ENCODE measurements at places on chromosomes 5 and 9.

GRCh38 chr9:76692458-76693129 lies 71.6 kb upstream of the PCA3 start:
- no peak for DNase-seq

- no peak for DNase-seq
These were observed 64.4 kb downstream of the UGCG start for GRCh38 chr9:111961009-111961408.

GRCh38 chr9:125632321-125633115 lies 74.5 kb downstream of the MAPKAP1 start:
- peak; percentile 62 for DNase-seq

DNA sequence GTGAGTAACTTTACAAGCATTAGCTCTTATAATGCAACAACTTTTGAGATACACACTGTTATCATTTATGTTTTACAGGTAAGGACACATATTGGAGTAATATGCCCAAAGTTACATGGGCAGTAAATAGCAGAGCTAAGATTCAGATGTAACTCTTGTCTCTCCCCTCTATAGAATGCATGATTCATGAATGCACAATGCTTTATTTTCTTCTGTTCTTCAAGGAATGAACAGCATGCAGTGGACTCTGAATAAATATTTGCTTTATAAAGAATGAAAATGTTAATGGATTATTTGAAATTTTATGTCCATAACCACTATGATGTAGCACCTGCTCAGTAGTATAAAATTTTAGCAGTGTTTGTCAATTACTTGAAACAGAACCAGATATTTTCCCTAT lies 629.5 kb downstream of the KCTD16 start:
- DNase-seq, result no peak

GRCh38 chr5:38707352-38708210 lies 138.2 kb upstream of the OSMR start:
- no peak for DNase-seq

DNA sequence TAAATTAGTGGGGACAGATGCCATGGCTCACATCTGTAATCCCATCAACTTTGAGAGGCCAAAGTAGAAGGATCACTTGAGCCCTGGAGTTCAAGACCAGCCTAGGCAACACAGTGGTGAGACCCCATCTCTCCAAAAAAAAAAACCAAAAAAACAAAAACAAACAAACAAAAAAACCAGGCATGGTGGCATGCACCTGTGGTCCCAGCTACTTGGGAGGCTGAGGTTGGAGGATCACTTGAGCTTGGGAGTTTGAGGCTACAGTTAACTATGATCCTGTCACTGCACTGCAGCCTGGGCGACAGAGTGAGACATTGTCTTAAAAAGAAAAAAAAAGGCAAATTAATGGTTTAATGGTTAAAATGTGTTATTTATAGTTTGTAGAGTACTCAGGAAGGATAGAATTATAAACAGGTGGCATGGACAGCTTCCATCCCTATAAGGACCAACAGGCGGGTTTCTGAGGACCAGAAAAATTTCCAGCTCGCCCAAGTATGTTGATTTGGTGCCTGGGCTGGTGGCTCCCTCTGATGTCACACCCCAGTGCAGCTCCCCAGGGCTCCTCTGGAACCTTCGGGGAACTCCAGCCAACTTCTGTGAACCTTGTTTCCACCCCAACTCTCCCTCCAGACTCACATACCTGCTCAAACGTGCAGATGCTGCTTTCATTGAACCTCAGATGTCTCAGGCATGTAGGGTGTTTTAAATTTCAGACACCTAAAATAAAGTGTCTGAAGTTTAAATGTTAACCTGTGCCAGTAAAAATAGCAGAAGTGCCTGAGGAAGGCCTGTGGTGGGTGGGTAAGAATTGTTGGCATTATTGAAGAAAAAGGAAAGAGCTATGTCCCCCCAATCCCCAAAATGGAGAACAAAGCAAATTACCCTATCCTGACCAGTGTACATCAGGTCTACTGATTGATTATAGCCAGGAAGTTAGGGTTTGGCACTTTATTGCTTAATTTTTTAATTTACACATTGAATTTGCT lies 69.0 kb downstream of the TRIO start:
- DNase-seq, result peak; percentile 56

DNA sequence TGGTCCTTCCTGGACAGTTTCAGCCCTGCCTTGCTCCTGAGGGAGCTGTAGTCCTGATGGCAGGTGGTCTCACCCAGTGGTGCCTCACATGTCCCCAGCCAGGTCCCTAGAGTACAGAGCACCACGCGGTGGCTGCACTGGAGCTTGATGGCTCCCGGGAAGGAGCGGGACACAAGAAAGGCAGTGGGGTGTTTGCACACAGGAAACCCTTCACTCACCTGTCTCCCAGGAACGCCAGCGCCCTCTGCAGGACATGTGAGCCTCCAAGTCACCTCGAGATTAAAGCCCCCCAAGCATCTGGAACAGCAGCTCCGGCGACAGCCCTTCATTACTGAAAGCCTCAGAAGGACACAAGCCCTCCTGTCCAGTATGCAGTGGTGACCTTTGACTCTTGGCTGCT lies 19.9 kb upstream of the TMEM250 start:
- DNase-seq, result no peak

- no peak for DNase-seq
These were observed 2.4 kb upstream of the CDO1 start for GRCh38 chr5:115818821-115819220.

DNA sequence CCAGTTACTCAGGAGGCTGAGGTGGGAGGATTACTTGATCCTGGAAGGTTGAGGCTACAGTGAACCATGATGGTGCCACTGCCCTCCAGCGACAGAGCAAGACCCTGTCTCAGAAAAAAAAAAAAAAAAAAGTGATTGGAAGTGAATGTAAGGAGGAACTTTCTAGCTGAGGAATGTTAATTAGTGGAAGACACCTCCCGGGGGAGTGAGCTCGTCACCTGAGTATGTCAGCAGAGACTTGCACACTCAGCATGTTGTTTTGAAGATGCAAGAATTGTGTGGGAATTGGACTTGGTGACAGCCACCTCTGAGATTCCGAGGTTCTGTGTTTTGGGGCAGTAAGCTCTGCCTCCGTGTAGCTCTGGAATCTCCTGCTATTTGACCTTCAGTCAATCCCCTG lies 3.6 kb downstream of the SYNPO start:
- DNase-seq, result no peak

DNA sequence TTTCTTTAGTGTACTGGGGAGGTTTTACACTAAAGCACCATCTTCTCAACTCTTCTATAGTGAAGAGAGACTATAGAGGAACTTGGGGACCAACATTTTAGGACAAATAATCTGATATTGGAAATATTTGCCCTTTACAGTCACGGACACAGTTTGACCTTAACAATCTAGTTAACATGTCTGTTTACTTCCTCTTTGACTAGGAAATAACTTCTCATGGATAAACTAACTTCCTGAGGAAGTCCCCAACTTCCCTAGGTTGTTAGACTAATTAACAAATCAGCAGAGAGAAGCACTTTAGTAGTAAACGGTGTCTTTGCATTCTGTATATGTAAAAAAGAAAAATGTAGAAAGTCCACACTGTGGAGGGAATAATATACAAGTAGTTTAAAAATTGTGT lies 127.7 kb downstream of the FBXL7 start:
- DNase-seq, result no peak

- peak; percentile 80 for DNase-seq
These were observed 2.8 kb downstream of the GBGT1 start for GRCh38 chr9:133160742-133161546.

DNA sequence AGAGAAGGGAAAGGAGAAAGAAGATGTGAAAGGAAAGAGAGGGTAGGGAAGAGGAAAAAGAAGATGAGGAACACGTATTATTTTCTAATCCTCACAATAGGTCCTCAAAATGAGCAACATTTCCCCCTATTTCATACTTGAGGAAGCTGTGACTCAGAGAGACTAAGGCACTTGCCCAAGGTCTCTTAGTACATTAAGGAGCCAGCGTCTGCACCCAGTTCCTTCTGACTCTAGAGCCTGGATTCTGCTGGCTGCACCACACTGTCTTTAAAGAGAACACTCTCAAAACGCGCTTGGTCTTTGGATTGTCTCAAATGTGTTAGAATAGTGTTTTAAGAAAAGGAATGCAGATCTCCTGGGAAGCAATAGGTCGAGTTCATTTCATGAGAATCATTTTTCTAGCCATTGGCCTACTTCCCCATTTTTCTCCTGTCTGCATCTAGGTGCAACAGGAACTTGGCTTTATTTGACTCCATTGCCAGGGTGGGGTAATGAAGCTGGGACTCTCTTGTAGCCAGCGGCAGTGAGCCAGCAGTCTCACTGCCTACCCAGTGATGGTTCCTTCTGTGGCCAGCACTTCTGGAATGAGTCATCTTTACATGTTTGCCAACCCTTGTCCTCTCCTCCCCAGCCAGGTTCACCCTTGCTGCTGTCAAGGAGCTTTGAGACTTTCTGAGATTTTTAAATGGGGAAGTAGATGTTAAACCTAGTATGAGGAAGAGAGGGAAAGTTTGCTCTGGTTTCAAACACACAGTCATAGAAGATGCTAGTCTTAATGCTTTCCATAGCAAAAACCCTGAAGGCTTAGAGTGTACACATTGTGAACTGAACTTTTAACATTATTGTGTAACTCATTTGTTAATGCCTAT lies 82.7 kb downstream of the DOCK8 start:
- peak; percentile 54 for DNase-seq

GRCh38 chr5:177493795-177494345 lies 3.5 kb downstream of the PDLIM7 start:
- no peak for DNase-seq

GRCh38 chr5:81006947-81007636 lies 46.9 kb downstream of the RASGRF2 start:
- DNase-seq, result no peak

DNA sequence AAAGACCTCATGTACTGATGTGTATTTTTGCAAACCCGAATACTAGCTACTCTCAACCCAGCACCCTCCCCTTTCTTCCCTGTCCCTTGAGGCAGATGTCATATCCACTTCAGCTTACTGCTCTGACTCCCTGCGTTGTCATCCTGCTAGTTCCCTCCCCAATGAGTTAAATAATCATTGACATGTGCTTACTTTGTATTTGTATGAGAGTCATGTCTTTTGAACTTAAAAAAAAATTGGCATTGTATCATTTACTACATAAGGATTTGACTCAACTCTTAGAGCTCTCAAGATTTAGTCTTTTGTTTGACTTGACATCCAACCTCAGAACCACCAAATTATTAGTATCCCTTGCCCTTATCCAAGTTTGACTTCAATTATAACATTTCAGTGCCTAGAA lies 219.7 kb upstream of the TUT7 start:
- DNase-seq, result no peak

- DNase-seq, result no peak
These were observed 63.7 kb upstream of the RUFY1 start for GRCh38 chr5:179486596-179487051.

GRCh38 chr9:133275105-133276000 lies at the start of gene ABO:
TSS of gene ABO (minus strand) at chr9:133275201.
- DNase-seq, result peak; percentile 22

DNA sequence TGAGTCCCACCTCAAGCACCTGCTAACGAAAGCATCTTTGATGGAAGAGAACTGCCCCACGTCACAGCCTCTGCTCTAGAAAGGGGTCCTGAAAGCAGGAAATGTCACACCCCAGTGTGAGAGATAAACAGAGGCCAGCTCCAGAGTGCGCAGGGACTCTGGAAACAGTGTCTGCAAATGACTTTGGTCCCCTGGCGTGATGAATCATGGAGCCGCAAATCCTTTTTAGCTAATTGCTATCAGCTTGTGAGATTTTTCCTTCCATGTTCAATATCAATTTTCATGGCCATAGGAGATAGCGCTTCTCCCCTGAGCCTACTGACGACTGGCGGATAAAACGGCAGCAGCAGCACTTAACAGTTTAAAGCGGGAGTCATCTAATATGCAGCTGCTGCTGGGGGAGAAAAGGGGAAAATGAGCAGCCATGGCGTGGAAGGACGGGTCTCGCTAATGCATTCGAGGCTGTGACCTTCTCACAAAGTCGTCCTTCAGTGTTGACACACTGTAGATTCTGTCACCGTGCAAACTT lies 209.6 kb upstream of the IRX1 start:
- DNase-seq, result no peak

- peak; percentile 35 for DNase-seq
These were observed 4.6 kb upstream of the HNRNPA0 start for GRCh38 chr5:137758715-137759306.

- no peak for DNase-seq
These were observed 1.7 kb upstream of the DCP2 start for GRCh38 chr5:112974901-112975300.

DNA sequence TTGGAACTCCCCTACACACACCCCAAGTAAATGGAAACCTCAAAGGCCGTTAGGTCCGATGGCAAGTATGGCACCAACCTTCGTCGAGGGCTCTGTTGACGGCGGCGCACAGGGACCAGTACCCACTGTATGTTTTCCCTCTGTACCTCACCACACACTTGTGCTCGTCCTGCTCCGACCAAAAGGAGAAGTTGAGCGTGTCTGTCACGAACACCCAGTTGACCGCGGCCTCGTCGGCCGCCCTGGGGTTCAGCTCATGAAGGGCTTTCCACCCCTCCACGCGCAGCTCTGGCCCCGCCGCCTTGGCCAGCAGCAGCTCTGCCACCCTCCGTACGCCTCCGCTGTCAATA lies 24.0 kb downstream of the HNRNPK start:
- peak; percentile 57 for DNase-seq

- no peak for DNase-seq
These were observed 33.1 kb downstream of the RASA1 start for GRCh38 chr5:87300744-87301143.

DNA sequence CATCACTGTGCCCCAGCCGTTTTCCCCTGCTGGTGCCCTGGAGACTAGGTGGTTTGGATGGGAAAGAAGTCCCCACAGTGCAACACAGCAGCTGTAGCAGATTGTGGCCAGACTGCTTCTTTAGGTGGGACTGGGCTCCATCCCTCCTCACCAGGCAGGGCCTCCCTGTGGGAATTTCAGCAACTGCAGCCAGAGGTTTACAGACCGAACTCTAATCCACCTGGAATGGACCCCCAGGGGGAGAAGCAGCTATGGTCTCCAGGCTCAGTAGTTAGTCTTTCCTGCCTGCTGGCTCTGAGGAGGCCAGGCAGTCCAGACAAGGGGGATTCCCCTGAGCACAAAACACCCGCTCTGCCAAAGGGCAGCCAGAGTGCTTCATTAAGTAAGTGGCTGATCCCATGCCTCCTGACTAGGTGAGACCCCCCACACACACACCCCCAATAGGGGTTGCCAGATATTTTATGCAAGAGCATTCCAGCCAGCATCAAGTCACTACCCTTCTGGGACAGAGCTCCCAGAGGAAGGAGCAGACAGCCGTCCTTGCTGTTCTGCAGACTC lies 188.9 kb downstream of the SGCD start:
- DNase-seq, result no peak

- DNase-seq, result no peak
These were observed 454.3 kb downstream of the TLE1 start for GRCh38 chr9:81234924-81235610.

GRCh38 chr9:12464400-12464799 lies 228.8 kb upstream of the TYRP1 start:
- DNase-seq, result no peak

GRCh38 chr9:86766511-86766910 lies 180.8 kb downstream of the GAS1 start:
- DNase-seq, result no peak
